ENCODE measurements at places on chromosomes 11 and 22.

DNA sequence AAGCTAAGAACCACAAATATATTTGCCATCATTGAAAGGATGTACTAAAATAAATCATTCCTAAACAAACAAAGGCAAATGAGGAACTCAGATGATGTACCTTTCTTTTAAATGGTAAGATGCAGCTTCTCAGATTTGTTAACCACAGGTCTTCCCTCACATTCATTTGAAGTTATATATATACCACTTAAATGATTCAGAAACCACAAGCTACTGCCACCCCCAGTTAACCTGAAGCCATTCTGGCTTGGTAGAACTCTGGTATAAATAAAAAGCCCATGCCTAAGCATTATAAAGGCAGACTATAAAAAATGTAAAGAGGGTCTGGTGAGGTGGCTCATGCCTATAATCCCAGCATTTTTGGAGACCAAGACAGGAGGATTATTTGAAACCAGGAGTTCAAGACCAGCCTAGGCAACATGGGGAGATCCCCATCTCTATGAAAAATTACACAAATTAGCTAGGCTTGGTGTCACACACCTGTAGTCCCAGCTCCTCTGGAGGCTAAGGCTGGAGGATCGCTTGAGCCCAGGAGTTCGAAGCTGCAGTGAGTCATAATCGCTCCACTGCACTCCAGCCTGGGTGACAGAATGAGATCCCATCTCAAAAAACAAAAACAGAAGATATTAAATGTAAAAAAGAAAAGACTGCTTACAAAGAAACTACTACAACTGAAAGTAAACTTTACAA, 1185.3 kb downstream of the JRKL start:
- DNase-seq, result no peak

DNA sequence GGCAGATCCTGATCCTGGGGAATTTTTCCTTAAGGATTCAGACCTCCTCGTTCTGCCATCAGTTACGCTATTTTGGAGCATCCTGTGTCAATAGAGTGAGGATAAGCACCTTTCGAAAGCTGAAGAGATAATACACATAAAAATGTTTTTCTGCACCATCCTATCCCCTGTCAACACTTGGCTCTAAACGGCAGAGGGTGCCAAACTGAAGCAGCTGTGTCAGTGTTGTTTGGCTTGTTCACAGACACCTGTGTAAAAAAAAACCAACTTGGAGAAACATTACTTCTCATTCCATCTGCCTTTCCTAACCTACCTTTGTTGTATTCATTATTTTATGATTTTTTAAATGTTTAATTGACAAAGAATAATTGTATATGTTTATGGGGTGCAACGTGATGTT, 417.0 kb upstream of the DDI1 start:
- no peak for DNase-seq

GRCh38 chr11:109729761-109730160, 307.8 kb downstream of the C11orf87 start:
- no peak for DNase-seq

- DNase-seq, result no peak
Observed at GRCh38 chr11:128680906-128681305, 13.0 kb upstream of the FLI1 start.

DNA sequence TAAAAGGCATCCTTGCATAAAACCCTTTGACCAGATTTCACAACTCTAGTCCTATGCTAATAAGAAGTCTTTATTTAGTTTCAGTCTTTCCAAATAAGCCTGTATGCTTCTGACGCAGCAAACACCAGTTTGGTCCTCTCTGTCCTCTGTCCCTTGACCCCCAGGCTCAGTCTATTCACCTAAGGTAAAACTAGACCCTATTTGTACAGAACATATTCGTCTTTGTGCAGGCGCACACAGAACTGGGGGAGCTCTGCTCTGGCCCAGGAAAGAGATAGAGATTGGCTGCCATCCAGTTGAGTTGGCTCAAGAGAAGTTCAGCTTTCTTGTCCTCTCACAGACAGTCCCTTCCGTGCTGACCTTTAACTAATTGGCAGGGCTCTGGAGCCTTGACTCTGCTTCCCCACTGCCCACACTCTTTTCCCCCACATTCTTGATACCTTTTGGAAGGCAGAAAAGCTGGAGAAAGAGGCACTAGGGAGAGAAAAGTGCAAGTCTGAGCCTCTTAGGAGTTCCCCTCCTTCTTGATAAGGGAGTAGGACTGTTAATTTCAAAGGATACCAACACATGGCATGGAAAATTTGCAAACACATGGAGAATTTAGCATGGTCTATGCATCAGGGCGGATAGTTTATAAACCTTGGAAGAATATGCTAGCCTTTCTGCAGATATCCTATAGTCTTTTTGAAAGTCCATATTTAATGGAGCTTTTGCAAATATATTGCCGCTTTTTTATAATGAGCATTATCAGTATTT, 21.2 kb upstream of the PSMA1 start:
- no peak for DNase-seq

All from stimulated activated CD8-positive, alpha-beta memory T cell treated with anti-CD3 and anti-CD28 coated beads, Interleukin-4, amount 100 ng/mL, for 1 hour (primary cell).